ENCODE measurements at places on chromosomes 6 and 20.

DNA sequence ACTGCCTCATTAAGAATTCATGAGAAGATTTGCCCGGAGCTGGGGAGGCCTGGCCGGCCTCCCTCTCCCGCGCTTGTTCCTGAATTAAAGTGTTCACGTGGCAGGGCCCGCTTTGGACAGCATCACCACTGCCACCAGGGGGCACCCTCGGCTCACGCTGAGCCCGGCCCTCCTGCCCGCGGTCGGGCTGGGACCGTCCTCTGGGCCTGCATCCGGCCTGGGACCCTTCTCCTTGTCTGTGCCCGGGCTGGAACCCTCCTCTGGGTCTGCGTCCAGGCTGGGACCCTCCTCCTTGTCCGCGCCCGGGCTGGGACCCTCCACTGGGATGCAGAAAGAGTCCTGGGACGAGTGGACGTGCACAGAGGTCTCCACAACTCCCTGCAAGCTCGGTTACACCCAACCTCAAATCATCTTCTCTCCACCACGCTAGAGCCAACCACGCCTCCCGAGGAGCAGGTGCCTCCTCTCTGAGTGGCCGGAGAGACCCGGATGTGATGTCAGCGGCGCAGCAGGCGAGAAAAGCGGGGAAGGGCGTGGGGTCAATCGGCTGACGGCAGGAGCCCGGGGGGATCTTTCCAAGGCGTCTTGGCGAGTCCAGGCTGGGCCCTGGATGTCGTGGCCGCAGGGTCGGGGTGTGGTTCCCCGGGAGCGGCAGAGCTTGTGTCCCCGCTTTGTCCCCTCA lies 50.9 kb upstream of the DACT2 start:
- peak; percentile 21 for DNase-seq

DNA sequence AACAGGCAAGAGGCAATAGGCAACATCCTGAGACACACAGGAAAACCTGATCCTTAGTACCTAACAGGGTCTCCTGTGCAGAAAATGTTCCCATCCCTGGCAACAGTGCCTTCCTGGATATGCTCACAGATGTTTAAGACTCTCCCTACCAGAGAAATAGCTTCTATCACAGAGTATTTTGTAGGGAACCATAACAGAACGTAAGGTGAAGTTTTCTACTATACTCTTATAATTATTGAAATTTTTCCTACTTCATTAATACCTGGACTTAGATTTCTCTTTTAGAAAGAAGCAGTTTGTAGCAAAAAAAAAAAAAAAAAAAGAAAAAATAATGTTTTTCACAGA lies 33.5 kb upstream of the LGSN start:
- no peak for DNase-seq

- DNase-seq = no peak
Measured at GRCh38 chr6:91824331-91824730, 1237.5 kb upstream of the MAP3K7 start.

GRCh38 chr6:21733311-21733710 lies 139.8 kb downstream of the SOX4 start:
- DNase-seq = no peak

GRCh38 chr6:89058627-89059026 lies 21.9 kb upstream of the PNRC1 start:
- no peak for DNase-seq

DNA sequence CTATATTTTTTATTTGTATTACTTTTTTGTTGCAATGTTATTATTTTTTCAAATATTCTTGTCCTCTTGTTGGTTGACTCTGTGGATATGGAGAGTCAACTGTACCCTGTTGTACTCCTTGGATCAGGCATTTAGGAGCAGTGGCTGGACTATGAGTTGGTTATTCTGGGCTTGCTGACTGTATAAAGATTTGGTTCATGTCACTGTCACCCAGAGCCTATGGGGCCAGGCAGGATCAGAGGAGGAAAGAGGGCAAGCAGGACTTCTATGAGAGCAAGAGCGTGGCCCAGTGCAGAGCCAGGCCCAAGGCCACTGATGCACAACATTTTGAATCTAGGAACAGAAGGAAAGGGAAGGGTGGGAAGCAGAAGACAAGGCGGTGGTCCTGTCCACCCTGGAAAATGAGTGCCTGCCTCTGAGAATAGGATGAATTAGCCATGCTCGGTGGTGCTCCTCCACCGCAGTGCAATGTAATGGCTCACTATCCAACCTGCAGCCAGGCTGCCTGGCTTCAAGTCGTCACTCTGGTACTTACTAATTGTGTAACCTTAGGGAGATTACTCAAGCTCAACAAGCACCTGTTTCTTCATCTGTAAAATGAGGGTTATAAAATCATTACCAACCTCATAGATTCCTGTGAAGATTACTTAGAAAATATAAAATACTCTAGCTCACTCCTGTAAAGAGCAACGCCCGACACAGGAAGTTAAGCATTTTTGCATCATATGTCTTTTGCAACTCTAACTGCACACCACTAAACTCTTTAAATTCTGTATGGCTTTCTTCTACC lies 192.1 kb downstream of the KCNQ5 start:
- DNase-seq = no peak

- peak; percentile 71 for DNase-seq
Measured at GRCh38 chr20:3744806-3745685, 12.6 kb downstream of the HSPA12B start.

GRCh38 chr20:51220293-51220706 lies 197.4 kb upstream of the KCNG1 start:
- DNase-seq = peak; percentile 35

DNA sequence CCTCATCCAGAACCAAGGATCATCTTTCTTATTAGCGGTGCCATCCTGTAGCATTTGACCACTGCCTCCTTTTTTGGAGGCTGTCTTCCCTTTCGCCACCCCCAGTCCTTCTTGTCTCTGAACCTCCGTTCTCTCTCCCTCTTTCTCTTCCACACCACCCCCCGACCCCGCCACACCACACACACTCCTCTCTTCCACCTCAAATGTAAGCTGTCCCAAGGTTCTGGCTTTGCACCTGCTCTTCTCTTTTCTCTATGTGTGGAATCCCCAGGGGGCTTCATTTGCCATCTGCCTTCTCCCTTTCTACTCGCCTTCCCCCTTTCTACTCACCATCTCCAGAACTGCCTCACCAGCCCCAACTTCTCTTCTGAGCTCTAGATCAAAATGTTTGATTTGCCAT lies 111.3 kb upstream of the CDYL start:
- DNase-seq = no peak

GRCh38 chr20:52190437-52191131 lies 995 bp downstream of the ZFP64 start:
- DNase-seq = no peak

- no peak for DNase-seq
Measured at GRCh38 chr6:137358273-137358672, 135.9 kb downstream of the OLIG3 start.

- DNase-seq = no peak
Measured at GRCh38 chr6:151440498-151440897, 11.4 kb downstream of the RMND1 start.

DNA sequence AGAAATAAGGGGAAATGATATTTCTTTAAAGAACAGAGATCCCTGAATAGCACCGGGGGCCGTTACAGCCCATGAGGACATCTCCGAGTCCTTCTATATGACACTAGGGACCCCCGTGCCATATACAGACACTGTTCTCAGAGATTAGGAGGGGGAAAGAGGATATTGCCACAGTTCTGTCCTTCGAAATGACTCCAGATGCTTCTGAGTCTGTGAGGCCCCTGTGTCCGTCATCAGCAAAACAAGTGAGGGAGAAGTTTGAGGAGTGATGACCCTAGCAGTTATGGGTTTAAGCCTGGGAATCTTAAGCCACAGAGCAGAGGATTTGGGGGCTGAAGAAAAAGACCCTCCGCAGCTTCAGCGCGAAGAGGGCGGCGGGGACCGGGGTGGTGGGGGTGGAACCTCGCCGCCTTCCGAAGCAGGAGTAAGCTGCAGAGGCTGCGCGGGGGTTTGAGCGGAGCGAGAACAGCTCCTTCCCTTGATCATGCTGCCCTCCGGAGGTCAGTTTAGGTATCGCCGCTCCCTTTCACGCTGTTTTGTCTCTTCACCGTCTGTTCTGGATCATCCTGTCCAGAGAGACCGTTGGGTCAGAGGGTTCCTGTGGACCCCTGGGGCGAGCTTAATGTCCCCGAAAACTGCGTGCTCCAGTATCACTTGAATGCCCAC lies 23.6 kb downstream of the VPS52 start:
- DNase-seq = peak; percentile 88

DNA sequence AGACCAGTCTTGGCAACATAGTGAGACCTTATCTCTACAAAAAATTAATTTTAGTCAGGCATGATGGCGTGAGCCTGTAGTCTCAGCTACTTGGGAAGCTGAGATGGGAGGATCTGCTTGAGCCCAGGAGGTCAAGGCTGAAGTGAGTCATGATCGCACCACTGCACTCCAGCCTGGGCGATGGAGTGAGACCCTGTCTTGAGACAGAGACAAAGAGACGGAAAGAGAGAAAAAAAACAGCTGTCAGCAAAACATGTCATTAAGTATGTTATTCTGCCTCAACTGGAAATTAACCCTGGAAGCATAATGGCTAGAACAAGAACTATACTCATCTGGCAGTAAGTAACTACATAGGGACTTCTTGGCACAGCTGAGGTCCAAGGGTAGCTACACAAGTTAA lies 7.2 kb downstream of the MMS22L start:
- DNase-seq = no peak

- no peak for DNase-seq
Measured at GRCh38 chr6:7489376-7489775, 52.1 kb upstream of the DSP start.

DNA sequence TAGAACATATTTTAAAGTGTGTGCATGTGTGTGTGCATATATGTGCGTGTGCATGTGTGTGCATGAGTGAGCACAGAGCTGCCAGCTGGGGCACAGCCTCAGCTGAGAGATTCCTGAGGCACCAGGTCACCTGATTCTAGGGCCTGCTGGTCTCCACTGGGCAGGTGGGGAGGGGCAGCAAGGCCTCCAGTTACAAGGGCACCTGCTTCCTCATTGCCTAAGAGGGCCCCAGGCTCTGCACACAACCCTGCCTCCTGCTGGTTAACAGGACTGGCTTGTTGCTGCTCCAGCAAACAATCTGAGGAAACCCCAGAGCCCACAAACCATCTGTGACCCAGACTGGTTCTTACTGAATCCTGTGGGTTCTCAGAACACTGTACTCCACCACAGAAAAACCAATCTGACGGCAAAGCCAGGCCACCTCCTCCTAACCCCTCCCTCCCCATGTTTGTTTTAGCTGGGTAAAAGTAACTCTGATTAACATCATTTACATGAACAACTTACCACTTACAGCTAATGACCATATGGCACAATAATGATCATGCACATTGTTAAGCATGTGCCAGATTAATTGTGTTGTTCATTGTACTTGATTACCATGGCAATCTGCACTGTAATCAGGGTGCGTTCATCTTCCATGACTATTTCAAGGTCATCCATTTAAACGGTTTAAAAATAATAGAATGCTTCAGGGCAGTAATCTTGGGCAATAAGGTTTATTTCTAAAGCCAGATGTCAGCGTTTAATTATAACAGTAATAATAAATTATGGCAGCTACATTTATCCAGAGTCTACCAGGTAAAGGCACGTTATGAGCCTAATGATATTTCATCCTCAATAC lies 23.1 kb upstream of the UBE2J1 start:
- DNase-seq = peak; percentile 37

DNA sequence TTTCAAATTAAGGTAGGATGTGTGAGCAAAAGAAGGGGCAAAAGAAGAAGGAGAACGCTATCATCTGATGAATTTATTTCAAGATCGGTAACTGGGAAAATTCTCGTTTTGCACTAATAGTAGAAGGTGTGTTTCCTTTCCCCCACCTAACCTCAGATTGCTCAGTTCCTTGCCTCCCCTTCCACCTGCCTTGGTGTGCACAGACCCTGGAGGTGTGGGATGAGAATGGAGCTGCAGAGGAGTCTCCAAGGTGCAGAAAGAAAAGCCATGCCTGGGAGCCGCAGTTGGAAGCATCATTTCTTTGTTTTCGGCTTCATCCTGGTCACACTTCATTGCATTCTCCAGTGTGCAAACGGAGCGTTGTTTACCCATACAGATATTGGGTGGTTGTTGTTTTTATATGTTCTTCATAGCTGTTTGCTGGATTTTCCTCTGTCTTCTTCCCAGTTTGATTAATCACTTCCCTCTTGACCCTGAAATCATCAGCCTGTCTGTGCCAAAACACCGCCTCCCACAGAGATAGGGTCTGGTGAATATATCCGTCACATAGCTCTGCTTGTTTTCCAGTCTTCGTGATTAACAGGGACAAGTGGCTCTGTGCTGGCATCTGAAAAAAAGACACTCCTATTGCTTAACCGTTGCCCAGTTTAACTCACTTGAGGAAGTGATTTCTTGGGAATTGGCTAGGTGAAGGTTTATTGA lies 40.2 kb upstream of the NEDD9 start:
- no peak for DNase-seq

All from effector CD4-positive, alpha-beta T cell (primary cell).